ENCODE measurements at places on chromosomes 3 and 15.

DNA sequence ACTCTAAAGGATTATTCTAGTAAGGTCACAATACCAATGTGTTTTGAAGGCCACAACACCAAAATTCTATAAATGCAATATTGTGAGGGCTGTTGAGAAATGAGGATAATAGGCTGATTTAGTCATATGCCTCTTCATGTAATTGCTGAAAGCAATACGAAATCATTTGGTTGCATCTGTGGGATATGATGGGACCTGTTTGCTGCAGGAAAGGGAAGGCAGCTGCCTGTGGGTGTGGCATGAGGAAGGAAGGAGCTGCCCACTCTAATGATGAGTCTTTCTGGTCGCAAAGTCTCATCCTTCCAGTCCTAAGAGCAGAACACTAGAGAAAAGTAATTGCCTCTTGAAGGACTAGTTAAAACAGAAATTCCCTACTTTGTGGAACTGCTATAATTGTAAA is 245.3 kb upstream of the ZPLD1 start:
- no peak for DNase-seq

DNA sequence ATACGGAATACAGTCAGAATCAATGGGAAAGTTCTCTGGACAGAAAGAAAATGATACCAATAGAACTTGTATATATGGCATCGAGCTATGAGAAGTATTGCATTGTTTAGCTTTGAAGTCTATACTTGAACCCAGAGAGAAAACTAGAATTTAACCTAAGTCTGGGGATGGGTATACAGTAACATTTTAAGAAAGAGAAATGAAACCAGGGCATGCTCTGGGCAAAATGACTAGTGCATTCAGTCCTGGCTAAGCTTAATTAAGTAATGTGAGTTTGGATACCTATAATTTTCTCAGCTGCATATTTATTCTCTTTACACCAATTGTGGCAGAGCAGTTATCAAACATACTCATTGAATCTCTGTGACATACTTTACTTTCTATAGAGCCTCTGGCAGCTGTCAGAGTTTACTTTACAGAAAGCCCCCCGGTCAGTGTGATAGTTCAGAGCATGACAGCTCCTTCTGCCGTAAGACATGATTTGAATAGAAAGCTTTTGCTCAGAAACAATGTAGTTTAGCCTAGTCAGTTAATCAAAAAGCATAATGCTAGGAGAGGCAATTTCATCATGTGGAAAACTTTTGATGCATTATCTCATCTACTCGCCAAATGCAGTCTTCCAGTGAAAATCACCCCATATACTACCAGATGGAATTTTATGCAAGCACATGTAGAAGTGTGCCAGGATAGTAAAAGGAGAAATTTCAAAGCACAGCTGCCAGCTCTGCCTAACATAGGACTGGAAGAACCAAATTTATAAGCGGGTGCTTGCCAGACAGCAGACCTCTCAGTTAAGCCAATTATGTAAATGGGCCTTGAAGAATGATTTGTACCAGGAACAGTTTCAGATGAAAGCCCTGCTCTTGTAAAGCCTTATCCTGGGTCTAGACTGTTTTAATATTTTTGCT is 40.7 kb downstream of the OXSM start:
- DNase-seq: no peak

DNA sequence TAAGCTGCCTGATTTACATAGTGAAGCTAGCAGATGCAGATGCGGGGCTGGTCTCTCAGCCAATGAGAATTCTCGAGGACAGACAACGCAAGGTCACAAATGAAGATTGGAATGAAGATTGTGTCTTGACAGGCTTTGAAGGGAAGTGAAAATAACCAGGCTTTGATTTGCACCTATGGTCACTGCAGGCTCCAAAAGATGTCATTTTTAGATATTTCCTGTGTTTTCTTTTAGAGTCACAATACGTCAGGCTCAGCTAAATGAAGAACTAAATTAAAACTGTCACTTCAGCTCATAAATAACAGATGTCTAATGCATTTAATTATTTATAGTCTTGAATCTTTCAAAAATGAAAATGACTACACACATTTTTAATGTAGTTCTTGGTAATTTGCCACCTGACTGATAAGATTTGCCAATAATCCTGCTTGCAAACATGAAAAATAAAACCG is 99.5 kb downstream of the SQOR start:
- DNase-seq: no peak

- peak; percentile 50 for DNase-seq
Measured at GRCh38 chr3:33645060-33645647, 72.9 kb downstream of the CLASP2 start.

GRCh38 chr3:79018671-79019136 is 749.1 kb downstream of the ROBO1 start:
- no peak for DNase-seq

- no peak for DNase-seq
Measured at GRCh38 chr3:165211721-165212120, 15.5 kb upstream of the SLITRK3 start.

DNA sequence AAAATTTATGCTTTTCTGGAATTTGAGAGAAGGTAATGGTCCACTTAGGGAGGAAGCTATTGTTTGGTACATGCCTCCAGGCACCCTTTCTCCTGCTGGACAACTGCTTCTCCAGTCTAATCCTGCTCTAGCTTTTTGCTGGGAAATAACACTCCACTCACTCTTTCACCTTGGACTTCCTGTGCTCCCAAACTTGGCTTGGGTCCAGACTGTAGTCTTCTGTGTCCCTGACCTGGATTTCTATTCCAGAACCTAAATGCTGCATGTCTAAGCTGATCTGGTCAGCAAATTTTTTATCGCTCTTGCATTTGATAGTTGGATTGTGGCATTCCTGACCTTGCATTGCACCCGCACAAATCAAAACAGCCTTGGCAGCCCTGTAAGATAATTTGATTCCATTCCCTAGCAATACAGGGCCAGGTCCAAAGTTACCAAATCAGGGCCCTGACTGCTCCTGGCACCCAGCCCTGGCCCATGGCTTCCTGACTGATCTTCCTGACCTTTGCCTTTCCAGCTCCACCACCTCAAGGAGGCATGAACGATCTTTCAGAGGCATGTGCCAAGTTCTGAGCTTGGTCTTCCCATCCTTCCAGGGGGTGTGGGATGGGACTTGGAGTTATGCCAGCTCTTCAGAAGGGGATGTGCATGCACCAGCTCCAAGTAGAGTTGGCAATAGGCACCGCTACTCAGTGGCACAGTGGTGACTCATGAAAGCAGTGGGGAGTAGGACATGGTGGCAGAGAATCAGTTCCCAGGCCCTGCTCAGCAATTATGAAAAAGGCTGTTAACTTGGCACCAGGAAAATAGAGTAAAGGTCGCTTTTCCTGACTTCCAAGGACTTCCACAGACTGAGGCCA is 43.9 kb upstream of the GOLGA8J start:
- DNase-seq: no peak

DNA sequence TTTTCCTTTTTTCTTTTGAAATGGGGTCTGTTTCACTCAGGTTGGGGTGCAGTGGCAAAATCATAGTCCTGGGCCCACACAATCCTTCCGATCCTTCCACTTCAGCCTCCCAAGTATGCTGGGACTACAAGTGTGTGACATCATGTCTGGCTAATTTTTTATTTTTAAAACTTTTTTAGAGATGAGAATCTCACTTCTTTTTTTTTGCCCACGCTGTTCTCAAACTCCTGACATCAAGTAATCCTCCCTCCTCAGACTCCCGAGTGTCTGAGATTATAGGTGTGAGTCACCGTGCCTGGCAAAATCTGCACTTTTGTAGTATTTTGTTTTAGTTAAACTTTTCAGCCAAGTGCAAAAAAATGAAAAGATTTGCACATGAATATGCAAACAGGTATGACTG is 171.0 kb downstream of the FNDC3B start:
- no peak for DNase-seq

GRCh38 chr3:176521531-176522175 is 675.6 kb downstream of the TBL1XR1 start:
- no peak for DNase-seq

DNA sequence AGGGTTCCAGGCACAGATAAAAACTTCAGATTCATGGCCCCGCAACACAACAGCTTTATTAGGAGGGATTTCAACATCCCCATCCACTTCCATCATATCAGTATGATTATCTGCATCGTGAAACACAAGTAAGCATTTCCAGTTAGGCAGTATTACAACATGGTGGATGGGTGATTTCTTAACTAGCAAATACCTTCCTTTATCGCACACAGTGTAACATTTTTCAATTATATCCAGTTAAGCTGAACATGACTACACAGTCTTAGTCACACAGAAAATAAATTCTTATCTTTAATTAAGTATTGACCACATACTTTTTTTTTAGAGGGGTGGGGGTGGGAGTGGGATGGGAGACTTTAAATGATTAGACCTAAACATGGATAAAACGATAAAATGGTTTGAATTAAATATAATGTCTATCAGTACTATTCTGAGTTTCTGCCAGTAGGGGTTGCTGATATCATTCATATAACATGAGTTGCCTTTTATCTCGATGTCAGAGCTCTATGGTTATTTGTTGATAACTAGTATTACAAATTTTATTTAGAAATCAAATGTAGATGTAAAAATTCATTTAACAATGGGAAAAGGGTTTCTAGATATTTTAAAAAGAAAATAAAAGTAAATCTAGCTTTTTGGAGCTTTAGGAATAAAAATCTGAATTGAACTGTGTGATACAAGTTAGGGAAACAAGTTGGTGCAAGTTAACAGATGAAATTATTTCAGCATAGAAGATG is 146.6 kb downstream of the TBL1XR1 start:
- no peak for DNase-seq

GRCh38 chr3:132262956-132263355 is 54.3 kb upstream of the ACP3 start:
- no peak for DNase-seq

DNA sequence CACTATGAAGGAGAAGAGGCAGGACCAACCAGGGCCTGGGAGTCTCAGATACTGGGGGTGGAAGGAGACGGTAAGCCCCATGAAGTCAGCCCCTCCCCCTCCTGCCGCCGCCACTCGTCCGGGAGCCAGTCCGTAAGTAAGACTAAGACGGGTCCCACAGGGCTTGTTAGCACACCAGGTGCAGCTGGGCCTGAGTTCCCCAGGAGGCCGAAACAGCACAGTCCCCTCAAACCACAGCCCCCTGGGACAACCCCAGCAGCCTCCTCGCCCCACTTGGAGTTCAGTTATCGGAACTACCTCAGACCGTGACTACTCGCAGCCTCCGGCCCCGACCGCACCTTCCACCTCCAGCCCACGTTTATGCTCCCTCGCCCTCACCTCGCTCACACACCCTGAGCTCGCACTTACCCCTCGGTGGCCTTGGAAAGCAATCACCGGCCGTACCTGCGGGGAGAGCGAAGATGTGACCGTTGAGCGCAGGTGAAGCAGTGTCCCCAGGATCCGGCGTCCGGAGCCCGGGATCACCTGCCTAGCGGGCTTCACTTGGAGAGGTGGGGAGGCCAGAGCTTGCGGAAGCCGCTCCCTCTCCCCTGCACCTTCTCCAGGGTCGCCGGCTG is 557 bp downstream of the ELL3 start:
- DNase-seq: peak; percentile 33

- DNase-seq: no peak
Measured at GRCh38 chr15:43775411-43775965, 1.3 kb downstream of the ELL3 start.

GRCh38 chr3:13176445-13176844 is 103.2 kb upstream of the IQSEC1 start:
- no peak for DNase-seq

GRCh38 chr3:49793486-49794085 is 6.1 kb downstream of the CDHR4 start:
- DNase-seq: no peak

DNA sequence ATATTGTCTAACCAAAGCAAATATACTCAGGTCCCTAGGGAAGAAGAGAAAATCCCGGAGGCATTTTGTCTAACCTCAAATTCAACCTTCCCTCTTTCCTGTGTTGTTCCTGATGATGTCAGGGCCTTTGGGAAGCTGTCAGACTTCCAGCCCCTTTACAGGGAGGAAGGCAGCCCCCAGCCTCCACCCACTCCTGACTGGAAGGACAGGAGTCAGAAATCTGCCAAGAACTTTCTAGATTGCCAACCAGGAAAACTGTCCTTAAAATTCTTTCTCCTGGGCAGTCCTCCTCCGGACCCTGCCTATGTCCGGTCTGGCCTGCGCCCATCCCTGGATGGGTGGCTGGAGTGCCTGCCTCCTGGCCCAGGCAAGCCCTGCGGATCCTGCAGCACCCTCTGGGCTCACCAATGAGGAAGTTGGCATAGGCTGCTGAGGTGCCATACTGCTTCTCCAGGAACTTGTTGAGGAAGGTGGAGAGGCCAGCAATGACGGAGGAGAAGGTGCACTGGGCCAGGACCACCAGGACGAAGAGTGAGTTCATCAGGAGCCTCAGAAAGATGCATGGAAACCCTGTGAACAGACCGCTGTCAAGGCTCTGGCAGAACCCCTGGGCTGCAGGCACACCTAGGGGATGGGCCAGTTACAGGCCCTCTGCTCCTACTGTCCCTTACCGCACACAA is 52.6 kb upstream of the RAB6B start:
- DNase-seq: no peak
